Frontal cortex (tissue), 4 donors: ENCODE measurements at places on chromosomes 1 and 21. TPM values are rescaled to one million over a fixed set of nuclear protein-coding genes. Genes with fewer than 3 reads are reported as not detected.

Gene CFHR4
- total RNA-seq, result 0.41 TPM

Gene PCP4
- 6.1 TPM for total RNA-seq

Gene TDRD5
- total RNA-seq, result 2.9 TPM

Gene SPATA46
- not detected for total RNA-seq

Gene C1orf53
- total RNA-seq, result 2.4 TPM

Gene CBS
- total RNA-seq, result 51.4 TPM

Gene MCOLN2
- not detected for total RNA-seq

Gene DPT
- total RNA-seq, result under 0.01 TPM

Gene GREM2
- 14.7 TPM for total RNA-seq

Gene SERPINC1
- total RNA-seq, result not detected

Gene SIK1
- 0.82 TPM for total RNA-seq

Gene LPAR3
- 0.82 TPM for total RNA-seq

Gene PTGER3
- 2.4 TPM for total RNA-seq

Gene CD52
- not detected for total RNA-seq

Gene DMBX1
- total RNA-seq, result not detected

Gene OR10Z1
- total RNA-seq, result not detected

Gene PROX1
- total RNA-seq, result 6.5 TPM

Gene GPR89A
- 36.3 TPM for total RNA-seq

Gene ADCY10
- total RNA-seq, result 0.41 TPM

Gene CR1L
- total RNA-seq, result not detected

Gene RIPPLY3
- not detected for total RNA-seq

Gene C1orf87
- not detected for total RNA-seq

Gene TMEM61
- total RNA-seq, result not detected

Gene FAM3B
- not detected for total RNA-seq

Gene KCNA2
- 3.7 TPM for total RNA-seq
